ENCODE measurements at places on chromosomes 13 and 19.

DNA sequence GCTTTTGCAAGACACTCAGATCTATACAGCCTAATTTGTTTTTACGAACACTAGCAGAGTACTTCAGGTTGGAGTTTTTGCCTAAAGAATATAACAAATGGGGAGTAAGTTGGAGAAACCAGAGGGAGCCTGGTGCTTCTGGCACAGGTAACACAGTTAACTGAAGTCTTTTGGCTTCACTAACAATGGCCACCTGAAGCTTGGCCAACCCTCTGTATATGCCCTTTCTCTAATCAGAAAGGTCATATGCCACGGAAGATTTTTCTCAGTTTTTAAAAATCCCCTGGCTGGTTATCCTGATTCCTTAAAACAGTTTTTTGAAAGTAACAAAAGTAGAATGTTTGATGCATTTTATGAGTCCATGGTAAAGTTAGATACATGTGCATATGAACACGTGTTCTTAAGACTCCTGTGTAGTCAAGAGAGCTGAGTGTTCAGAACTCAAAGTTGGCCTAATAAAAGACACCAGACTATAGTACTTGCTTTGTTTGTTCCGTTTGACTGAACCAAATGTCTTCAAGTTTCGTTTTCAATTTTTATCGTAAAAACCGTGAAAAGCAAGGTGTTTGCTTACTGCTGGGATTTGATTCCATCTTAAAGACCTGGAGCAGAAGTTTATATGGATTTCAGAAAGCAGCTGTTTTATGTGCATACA, 137.5 kb downstream of the KCNRG start:
- no peak overlapping the region for H3K4me3 ChIP-seq
- peaks cover 20% of the 10 kb centered on the region for H3K4me1 ChIP-seq
- no peaks in the 10 kb centered on the region for H3K36me3 ChIP-seq
- no peak for DNase-seq
- no peaks in the 10 kb centered on the region for H3K27me3 ChIP-seq
- peak overlapping the region; percentile 3 for H3K27ac ChIP-seq

GRCh38 chr13:82963226-82964099, 918.8 kb downstream of the SLITRK1 start:
- no peak for DNase-seq
- no peaks in the 10 kb centered on the region for H3K4me1 ChIP-seq
- H3K4me3 ChIP-seq, result no peak overlapping the region
- H3K36me3 ChIP-seq, result no peaks in the 10 kb centered on the region
- H3K27me3 ChIP-seq, result no peaks in the 10 kb centered on the region

DNA sequence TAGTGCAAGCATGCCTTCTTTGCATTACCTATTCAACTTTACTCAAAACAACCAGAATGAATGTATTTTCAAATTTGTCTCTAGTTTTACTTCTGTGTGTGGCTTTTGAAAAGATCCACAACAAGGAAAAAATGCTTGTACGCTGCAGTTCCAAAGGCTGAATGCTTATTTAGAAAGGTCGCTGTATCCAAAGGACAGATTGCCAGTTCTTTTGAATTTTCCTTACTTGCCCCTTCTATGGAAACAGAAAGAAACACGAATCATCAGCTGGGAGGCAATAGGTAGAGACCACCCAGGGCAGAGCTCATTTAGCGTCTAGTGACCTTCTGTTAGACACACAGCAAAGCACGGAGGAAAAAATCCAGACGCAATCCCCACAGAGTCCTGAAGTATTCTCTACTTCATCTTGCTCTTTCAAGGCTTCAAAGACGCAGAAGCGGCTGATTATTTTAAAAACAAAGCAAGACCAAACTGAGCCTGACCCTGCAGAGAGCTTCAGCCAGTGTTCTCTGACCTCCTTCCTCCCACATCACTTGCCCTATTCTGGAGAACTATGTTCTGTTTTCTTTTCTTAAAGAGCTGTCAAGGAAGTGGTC, 674.6 kb upstream of the SGCG start:
- no peak for DNase-seq
- no peak overlapping the region for H3K27ac ChIP-seq
- H3K4me3 ChIP-seq, result no peak overlapping the region
- H3K4me1 ChIP-seq, result no peaks in the 10 kb centered on the region

GRCh38 chr13:67950603-67951002, 720.5 kb upstream of the PCDH9 start:
- no peak overlapping the region for H3K4me3 ChIP-seq
- no peaks in the 10 kb centered on the region for H3K36me3 ChIP-seq
- no peaks in the 10 kb centered on the region for H3K27me3 ChIP-seq
- H3K27ac ChIP-seq, result no peak overlapping the region
- no peak for DNase-seq
- no peaks in the 10 kb centered on the region for H3K4me1 ChIP-seq

Measured in spleen (tissue), 13 donors.